ENCODE measurements at places on chromosomes 6 and 20.
A peak's percentile ranks its signal among the peaks of the same experiment; 100 is the strongest.

DNA sequence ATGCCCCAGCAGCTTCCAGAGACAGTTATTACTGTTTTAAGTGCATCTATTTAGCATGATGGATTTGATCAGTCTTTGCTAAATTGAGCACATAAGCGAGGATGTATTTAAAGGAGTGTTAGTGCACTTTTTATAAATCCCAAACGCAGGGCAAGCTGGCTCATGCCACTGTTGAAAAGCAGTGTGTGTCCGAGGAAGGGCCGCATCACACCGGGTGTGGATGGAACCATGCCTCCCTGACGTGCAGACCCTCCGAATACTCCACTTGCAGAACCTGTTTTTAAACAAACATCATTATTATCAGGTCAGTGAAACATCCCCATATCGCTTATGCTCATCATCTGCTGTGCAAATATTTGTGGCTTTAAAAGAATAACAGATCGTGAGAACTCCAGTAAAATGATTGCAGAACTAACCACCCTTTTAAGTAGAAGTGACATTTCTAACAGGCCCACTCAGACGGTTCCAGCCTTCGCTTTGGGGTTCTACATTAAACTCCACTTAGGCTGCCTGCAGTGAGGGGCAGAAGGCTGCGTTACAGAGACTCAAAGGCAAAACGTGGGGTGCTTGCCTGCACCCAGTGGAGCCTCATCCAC is 190.1 kb downstream of the CDH4 start:
- DNase-seq = peak; percentile 61

DNA sequence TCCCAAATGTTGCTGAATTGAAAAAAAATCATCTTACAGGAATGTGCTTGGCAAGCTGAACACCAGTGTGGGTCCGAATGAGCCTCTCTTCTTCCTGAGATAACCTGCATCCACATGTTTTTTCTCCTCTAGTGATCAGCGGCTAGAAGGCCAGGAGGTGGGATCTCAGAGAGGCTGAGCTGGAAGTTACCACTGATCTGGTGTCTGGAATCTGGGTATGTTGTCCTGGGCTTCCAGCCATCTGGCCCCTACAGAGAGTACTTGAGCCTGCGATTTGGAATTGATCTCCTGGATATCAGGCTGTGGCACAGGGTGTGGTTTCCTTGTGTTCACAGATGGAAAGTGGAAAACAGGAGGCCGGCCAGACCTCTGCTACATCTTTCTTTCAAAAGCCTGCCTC is 35.9 kb downstream of the SULF2 start:
- no peak for DNase-seq

GRCh38 chr6:52190409-52190808 is 4.2 kb downstream of the IL17A start:
- DNase-seq = no peak

DNA sequence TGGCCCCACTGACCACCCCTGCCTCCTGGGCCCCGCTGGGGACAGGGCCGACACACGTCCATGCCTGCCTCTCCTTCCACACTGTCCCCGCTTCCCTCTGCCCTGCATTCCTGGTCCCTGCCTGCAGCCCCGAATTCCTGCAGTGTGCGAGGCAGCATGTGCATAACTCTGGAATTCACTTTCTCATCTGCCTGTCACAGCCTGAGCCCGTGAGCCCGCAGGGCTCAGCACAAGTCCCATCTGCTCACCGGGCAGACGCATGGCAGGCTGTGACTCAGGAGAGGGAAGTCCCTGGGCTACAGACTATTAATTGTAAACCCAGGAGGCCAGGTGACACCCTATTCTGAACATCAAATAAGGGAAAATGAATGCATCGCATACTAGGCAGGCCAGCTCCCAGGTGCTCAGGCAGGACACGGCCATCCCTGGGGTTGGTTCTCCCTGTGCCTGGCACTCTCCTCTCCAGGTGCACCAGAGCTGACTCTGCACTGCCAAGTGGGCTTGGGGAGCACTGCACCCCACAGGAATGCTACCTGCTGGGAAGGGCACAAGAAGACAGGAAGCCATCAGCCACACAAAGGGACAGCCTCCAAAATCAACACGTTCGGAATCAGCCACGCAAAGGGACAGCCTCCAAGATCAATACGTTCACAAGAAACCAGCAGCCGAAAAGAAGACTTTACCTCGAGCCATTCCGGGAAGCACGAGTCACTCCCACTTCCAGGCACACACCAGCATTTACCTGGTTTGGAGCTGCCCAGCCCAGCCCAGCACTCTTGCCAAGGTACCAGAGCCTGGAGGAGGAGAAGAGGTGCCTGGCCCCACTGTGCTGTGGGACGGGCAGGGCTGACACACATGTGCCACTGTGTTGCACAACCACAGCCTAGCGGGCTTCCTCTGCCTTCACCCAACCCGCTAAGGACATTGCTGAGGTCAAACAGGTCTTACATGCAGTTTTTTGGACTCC is 65.9 kb downstream of the DLL1 start:
- peak; percentile 55 for DNase-seq
